ENCODE measurements at places on chromosomes 5 and 9.

DNA sequence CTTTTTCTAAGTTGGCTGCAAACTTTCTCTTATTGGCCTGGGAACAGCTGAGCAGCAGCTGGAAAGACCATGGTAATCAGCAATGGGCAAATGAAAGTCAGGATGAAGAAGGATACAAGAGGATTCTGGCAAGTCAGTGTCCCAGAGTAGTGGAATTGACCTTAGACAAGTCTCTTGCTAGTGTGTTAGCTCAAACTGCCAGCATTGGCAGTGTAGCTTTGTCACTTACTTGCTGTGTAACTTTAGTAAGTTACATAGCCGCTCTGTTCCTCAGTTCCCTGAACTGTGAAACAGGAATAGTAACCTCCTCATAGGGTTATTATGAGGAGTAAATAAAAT is 3.6 kb downstream of the ALDH1A1 start:
- no peak for DNase-seq

DNA sequence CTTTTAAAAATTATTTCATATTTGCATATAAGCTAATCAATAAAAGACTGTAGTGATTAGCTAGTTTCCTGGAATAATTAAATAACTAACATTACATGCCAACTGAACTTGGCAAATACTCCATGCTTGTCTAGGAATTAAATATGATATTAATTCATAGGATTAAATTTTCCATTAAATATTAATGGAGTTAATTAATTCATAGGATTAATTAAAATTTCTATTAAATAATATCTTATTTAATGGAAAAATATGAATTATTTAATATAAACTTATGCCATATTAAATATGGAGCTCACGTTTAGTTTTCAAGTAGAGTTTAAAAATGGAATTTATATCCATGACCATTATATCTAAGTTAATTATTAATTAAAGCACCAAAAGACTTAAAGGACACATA is 517.8 kb upstream of the DAB2 start:
- DNase-seq, result no peak

DNA sequence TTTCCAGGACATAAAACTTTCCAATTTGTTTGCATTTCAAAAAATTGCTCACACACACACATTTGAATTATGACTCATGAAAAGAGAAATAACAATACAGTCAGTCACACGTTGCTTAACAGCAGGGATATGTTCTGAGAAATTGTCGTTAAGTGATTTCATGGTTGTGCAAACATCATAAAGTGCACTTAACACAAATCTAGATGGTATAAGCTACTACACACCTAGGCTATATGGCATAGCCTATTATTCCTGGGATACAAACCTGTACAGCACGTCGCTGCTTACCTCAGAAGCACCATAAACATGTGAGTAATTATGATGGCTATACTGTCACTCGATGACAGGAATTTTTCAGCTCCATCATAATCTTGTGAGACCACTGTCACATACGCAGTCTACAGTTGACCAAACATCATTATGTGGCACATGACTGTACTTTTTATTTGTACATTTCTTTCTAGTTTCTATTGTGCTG is 378.2 kb downstream of the ACTL7B start:
- no peak for DNase-seq

DNA sequence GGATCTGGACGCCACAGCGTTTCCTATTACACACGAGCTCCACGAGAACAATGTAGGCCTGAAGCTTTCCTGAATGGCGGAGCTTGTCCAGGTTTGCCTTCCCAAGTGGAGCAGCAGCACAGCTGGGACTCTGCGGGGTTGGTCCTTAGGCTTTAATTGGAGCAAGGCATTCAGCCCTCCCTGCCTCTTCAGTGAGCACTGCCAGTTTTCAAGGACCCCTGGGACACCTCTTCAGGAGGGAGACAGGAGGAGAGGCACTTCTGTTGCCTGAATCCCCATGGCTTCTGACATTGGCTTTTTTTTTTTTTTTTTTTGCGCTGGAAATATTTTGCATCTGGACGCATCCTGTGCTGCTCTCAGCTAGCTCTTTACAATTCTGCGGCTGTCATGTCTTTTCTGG is 179.4 kb downstream of the SEMA6A start:
- DNase-seq, result no peak

DNA sequence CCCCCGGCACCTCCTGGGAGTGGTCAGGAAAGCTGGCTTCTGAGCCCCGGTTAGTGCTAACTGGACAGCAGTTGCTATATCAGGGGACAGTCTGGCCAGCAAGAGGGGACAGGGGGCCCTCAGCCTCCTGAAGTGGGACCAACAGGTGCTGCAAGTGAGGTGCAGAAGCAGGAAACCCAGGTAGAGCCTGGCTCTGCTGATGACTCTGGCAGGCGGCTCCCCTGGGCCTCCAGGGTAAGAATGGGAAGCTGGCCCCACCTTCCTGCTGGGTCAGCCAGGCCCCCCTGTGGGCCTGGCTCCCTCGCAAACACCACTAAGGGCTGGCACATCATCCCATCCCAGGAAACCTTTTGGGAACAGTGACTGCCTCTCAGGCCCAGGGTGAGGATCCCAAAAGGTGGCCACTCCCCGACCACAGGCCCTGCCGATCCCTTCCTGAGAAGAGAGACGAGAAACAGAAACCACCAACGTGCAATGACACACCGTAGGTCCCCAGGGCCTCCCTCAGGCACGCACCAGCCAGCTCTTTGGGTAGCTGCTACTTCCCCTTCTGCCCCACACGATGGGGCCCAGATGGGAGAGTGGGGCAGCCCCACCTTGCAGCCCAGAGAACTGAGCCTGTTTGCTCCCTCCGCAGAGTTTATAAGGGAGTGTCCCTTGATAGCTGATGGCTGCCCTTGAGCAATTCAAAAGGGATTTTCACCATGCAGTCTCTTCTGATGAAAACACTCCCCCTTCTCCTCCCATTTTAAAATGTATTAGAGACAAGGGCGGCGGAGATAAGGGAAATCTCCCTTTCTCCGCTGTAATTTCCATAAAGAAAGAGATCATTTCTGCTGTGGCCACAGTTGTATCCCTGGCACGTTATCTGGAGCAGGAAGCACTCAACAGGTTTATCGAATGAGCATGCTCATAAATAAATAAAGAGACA is 76.8 kb downstream of the STK10 start:
- DNase-seq, result peak; percentile 74

DNA sequence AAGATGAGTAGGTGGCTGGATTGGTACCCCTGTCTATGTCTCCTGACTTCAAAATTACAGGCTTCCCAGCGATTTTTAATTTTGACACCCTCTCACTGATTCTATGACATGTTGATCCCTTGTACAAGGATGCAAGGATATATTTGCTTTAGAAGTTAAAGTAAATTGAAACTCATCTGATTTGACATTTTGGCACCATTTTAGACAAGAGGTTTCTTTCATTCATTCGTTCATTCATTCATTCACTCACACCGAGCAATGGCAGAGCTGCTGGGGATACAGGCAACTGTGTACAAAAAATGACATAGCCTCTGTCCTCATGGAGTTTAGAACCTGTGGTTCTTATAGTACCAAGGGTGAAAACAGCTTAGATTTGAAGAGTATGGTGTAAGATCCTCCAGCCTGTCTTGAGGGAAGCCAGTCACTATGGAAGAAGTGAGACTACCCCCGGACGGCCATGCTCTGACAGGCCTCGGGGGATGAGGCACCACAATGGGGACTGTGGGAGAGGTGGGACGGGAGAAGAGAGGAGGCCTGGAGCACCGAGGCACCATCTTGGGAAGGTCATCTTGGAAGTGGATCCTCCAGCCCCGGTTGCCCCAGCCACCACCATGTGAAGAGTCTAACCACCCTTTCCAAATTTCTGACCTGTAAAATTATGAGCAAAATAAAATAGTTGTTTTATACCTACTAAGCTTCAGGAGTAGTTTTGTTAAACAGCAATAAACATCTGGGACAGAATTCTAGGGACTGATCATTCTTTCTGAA is 16.2 kb downstream of the STC2 start:
- no peak for DNase-seq

- no peak for DNase-seq
These were observed 23.2 kb downstream of the ELOVL7 start for GRCh38 chr5:60820593-60821487.

DNA sequence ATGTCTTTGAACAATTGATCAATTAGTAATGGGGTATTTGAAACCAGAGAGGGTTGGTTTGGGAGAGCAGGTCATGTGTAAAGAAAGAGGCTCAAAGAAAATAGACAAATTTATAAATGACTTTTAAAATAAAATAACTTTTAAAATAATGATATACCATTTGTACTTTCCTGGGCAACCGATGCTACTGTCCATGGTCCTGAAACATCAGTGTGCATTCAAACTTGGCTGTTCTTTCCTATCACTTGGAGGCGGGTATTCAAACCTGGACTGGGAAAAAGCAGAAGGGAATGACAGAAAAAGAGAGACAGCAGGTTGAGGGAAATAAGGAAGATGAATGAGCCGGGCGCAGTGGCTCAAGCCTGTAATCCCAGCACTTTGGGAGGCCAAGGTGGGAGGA is 1446.4 kb upstream of the WWC1 start:
- no peak for DNase-seq

- DNase-seq, result no peak
These were observed 73.2 kb upstream of the FAM120A start for GRCh38 chr9:93378276-93378675.

GRCh38 chr9:136317695-136318094 is 9.6 kb upstream of the GPSM1 start:
- no peak for DNase-seq

DNA sequence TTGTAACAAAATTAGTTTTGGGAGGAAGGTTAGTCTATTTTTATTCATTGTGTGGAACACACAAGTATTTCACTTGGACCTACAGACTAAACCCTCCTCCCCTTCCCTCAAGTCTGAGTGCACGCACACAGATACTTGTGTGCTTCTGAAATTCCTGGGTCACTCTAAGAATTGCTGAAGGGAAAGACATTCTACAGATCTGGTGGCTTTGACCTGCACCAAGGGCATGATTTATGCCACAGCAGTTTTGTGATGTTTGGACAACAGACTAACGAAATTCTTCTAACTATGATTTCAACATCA is 150.5 kb downstream of the ARL15 start:
- no peak for DNase-seq

DNA sequence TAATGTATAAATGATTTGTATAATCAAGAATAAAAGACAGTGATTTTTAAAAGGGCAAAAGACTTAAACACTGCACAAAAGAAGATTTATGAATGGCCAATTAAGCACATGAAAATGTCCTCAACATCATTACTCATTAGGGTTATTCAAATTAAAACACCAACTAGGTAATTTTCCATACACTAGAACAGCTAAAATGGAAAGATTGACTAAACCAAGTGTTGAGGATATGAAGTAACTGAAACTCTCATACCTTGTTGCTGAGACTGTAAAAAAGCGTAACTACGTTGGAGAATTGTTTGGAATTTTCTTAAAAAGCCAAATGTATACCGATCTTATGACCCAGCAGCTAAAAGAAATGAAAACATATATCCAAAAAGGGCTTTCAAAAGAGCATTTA is 144.9 kb downstream of the SGCD start:
- no peak for DNase-seq

DNA sequence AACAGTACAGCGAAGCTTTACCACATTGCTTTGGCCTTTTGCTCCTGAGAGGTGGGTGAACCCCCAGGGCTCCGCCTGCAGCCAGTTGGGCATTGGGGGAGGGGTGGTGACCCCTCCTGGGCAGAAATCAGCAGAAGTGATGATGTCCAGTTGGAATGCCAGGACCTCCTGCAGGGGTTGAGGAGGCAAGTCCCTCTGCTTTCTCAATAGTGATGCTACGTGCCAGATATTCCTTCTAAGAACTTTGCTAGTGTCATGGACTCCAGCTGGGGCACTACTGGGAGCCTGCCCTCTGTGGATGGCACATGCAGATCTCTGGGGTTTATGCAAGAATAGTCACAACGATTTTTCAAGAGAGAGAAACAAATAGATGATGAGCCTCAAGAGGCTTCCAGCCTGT is 95.6 kb downstream of the NDFIP1 start:
- no peak for DNase-seq

DNA sequence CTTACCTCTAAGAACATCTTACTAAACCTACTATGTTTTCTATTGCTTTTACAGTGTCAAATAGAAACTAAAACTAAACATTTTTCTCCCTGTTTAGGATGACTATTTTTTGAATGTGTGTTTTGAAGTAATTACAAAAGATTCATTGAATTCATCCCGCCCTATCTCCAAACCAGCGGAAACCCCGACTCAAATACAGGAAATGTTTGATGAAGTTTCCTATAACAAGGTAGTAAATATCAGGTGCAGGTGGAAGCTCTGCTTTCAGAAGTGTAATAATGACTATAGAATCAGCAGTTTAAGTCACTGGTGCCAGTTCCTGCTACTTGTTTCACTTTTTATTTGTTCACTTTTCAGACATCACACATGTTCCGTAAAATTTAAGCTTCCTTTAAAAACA is 20.0 kb downstream of the ERAP2 start:
- no peak for DNase-seq

DNA sequence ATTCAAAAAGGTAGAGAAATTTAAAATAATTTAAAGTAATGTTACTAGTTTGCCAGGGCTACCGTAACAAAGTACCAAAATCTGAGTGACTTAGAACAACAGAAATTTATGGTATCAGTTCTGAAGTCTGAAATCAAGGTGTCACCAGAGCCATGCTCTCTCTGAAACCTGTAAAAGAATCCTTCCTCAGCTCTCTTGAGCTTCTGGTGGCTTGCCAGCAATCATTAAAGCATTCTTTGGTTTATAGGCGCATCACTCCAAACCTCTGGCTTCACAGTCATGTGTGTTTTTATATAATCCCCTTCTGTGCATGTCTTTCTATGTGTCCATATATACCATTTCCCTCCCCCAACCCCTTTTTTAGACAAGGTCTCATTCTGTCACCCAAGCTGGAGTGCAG is 220.3 kb downstream of the COX7C start:
- no peak for DNase-seq

- DNase-seq, result peak; percentile 21
These were observed 13.1 kb upstream of the IFNA5 start for GRCh38 chr9:21317956-21318923.

DNA sequence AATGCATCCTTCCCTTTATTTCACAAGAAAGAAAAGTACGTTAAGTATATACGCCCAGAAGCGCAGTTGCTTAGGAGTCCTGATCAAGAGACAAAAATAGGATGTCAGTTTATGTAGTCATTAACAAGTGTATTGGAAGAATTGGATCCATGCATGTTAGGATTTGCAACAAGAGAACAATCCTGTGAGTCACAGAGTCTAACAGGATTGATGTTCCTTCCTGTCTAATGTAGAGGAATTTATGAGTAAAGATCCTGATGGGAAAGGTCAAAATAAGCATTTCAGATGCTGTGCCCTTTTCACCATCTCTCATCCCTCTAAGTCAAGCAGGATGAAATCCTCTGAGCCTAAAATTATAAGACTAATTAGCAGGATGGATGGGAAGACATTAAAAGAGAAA is 406.0 kb upstream of the GRIA1 start:
- DNase-seq, result no peak

- no peak for DNase-seq
These were observed 293.2 kb downstream of the ARHGAP26 start for GRCh38 chr5:143063175-143063970.

GRCh38 chr5:100900142-100900795 is 2.8 kb downstream of the ST8SIA4 start:
- DNase-seq, result peak; percentile 48

- no peak for DNase-seq
These were observed 11.1 kb downstream of the VAV2 start for GRCh38 chr9:133980864-133981588.

- no peak for DNase-seq
These were observed 6.6 kb downstream of the SAXO1 start for GRCh38 chr9:19026375-19026774.

GRCh38 chr9:134066526-134066912 is 1.3 kb downstream of the BRD3 start:
- DNase-seq, result no peak

GRCh38 chr9:111250875-111251842 is 78.9 kb downstream of the OR2K2 start:
- DNase-seq, result no peak

Measured in activated CD8-positive, alpha-beta memory T cell treated with anti-CD3 and anti-CD28 coated beads, Interleukin-2, amount 50 U/mL, for 4 hours (primary cell).